ENCODE measurements at places on chromosomes 13 and 19.

DNA sequence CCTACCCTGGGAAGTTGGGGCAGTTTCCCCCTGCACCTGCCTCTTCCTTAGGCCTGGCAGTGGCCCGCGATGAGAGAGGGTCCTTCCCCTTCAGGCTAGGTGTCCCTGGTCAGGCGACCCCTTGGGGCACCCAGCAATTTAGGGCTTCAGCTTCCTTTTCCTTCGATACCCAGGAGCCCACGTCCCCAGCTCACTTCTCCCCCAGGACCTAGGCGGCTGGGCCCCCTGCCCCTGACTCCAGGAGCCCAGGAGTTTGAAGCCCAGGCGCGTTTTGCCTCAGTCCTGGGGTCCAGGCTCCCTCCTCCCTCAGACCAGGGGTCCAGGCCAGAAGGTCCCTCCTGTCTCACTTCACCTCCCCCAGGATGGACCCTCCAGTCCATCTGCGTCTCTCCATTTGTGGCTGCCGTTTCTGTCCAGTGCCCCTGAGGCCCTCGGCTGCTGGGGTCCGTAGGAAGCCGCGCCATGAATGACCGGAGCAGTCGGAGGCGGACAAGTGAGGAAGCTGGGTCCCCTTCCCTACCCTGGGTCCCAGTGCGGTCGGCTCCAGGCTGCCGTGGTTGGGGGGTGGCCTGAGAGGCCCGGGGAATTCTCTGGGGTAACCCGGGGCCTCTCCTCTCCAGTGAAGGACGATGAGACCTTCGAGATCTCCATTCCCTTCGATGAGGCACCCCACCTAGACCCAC is 714 bp downstream of the CCDC106 start:
- no peak for DNase-seq

GRCh38 chr19:49685845-49686332 is 3.5 kb upstream of the ADM5 start:
- no peak for DNase-seq

DNA sequence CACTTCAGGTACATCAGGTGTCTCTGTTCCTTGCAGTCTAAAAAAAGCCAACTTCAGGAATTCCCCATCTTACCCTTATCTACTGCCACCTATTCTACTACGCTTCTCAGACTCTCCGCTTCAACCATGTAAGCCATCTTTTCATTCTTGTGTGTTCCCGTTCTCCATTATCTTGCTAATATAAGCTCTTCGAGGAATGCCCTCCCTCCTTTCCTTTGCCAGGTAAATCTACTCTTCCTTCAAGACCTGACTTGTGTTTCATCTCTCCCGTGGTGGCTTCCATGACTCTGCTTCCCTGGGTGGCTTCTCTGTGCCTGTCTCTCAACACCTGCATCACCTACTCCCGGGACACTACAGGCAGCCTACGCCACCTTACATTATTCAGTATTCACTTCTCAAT is 42.3 kb upstream of the MEDAG start:
- DNase-seq: no peak

DNA sequence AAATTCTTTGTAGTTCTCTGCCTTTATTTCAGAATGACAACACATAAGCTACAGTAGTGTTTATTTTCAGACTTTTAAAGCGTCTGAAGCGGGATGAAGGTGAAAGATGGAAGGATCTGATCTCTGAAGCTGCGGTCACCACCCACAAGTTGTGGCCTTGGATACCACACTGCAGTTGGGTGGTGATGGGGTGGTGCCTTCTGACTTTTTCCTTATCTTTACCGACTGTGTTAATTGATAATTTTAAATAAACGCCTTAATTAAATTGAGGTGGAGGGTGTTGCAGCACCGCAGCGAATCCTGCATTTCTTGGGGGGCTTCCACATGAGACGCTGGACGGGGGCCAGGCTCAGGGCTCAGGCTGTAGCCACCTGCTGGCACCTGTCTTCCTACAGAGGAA is 1.3 kb downstream of the TFDP1 start:
- DNase-seq: peak; percentile 37

DNA sequence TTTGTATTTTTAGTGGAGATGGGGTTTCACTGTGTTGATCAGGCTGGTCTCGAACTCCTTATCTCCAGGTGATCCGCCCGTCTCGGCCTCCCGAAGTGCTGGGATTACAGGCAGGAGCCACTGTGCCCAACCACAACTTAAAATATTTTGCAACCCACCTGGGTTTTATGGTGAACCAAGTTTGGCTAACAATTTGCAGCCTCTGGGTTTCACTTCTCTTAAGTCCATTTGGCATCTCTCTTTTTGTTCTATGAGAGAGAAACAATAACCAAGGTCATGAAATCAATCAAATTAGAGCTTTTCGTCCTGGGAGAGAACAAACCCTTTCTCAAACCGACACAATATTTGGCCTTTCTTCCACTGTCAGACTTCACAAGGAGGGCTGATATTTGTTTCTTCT is 5.6 kb upstream of the SMAD9 start:
- no peak for DNase-seq

GRCh38 chr13:26051231-26051656 is 572 bp downstream of the SHISA2 start:
- DNase-seq: no peak

GRCh38 chr19:57815247-57816075 is 748 bp upstream of the ZNF552 start:
- no peak for DNase-seq

DNA sequence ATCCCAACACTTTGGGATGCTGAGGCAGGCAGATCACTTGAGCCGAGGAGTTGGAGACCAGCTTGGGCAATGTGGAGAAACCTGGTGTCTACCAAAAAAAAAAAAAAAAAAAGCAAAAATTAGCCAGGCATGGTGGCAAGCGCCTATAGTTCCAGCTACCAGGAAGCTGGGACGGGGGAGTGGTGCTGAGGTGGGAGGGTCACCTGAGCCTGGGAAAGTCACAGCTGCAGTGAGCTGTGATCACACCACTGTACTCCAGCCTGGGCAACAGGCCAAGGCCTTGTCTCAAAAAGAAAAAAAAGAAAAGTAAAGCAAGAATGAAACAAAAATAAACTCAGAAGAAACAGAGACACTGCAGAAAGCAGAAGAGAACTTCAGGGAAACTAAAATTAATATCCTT is 31.6 kb downstream of the MTRF1 start:
- no peak for DNase-seq

All from tibial artery (tissue), 4 donors.